Left lung (tissue), 14 donors: ENCODE measurements at places on chromosomes 2 and 18. TPM values are rescaled to one million over a fixed set of nuclear protein-coding genes. Genes with fewer than 3 reads are reported as not detected.

DNA sequence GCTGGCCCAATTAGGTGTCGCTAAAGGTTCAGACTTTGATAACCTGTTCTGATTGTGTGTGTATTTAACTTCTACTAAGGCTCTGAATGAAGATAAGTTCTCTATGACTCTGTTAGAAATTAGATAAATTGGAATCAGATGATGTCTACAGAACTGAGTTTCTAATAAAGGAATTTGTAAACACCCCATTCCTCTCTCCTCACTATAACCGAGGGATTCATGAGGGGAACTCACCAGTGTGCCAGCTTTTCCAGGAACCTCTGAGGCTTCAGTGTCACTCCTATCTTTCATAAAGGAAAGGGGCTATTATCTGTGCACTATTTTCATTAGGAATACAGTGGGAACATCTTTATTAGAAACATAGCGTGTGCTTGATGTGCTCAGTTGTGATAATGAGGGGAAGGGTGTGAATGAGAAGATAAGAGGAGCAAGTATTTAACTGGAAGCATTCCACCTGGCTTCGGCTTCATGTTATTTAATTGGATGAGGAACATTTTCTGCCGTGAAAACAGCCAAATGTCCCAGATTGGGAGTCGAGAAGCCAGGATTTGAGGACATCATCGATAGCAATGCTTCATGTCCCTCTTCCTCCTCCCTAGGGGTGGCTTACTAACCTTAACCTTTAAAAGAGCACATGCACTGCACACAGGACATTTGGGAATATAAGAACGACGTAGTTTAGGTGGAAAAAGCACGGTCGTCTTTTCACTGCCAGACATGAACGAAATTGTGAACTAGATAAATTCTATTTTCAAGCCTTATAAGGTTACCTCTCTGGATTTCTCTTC lies 84.8 kb upstream of the TCF4 start:
- no peak for DNase-seq

- DNase-seq: peak; percentile 77
These were observed 1.9 kb upstream of the ESPNL start for GRCh38 chr2:238097988-238098871.

- DNase-seq: no peak
These were observed 160.5 kb downstream of the SETBP1 start for GRCh38 chr18:44841221-44841620.

DNA sequence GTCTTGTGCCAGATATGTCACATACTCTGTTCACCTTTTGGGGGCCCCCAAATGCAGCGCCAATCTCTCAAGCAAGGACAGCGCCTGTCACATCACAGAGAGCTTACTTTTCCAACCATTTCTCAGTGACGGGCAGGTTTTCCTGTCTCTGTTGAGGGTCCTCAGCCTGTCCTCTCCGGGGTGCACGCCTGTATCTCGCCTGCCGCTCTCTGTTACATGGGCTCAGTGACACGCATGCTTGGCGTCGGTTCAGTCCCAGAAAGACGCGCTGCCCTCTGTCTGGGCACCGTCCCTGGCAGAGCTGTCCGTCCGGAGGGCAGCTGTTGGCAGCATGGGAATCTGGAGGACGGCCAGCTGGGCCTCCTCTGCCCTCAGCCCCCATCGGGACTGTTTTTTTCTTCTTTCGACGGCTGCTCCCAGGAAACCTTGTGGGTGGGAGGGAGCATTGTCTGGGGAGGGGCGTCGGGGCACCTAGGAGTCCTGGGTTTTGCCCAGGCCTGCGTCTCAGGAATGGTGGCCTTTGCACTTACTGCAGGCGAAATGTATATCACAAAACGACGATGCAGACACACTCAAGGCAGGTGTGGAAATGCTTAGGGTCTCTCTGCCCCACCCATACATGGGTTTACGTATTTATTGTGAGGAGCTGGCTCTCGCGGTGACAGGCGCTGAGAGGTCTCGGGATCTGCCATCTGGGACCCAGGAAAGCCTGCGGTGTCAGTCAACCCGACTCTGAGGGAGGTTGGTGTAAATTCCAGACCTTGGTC lies 30.9 kb downstream of the RTP5 start:
- DNase-seq: peak; percentile 64

DNA sequence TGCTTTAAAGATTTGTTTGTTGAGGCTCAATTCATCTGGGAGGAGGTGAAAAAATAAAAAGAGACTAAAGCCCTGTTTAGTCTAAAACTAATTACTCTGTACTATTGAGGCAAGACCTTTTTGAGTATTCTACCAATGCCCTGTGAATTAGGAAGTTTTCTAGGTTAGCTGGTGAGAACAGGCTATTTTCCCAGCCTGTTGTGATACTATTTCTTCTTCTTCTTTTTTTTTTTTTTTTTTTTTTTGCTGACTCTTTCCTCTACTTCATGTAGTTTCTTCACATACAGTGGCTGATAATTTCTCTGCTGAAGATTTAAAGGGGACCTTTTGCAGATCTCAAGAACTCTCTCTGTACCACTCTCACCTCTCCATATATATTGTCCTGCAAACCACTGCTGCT lies 8.8 kb upstream of the TMEM87B start:
- DNase-seq: no peak

Gene RAD51AP2
- polyA plus RNA-seq: 0.50 TPM

Gene LRP1B
- polyA plus RNA-seq: 1.5 TPM

Gene THSD7B
- polyA plus RNA-seq: 2.9 TPM

Gene PAX8
- polyA plus RNA-seq: 9.2 TPM
